ENCODE measurements at places on chromosomes 3 and 15. TPM values are rescaled to one million over a fixed set of nuclear protein-coding genes. Genes with fewer than 3 reads are reported as not detected.

SLC2A2 gene
- total RNA-seq, result not detected

RTP3 gene
- total RNA-seq, result not detected

GP9 gene
- total RNA-seq, result not detected

CD80 gene
- total RNA-seq, result not detected

PAK2 gene
- 22.1 TPM for total RNA-seq

CPNE9 gene
- not detected for total RNA-seq

CKMT1A gene
- total RNA-seq, result not detected

PGBD4 gene
- 0.77 TPM for total RNA-seq
